ENCODE measurements at places on chromosomes 3 and 15.

GRCh38 chr3:51978143-51978502 is 3.3 kb downstream of the ABHD14A start:
- DNase-seq, result no peak

GRCh38 chr15:85782064-85782463 is 12.7 kb downstream of the KLHL25 start:
- no peak for DNase-seq

- peak; percentile 44 for DNase-seq
Observed at GRCh38 chr15:99109555-99110021, 4.7 kb downstream of the SYNM start.

GRCh38 chr15:32651229-32651837 is 9.8 kb downstream of the SCG5 start:
- peak; percentile 75 for DNase-seq

DNA sequence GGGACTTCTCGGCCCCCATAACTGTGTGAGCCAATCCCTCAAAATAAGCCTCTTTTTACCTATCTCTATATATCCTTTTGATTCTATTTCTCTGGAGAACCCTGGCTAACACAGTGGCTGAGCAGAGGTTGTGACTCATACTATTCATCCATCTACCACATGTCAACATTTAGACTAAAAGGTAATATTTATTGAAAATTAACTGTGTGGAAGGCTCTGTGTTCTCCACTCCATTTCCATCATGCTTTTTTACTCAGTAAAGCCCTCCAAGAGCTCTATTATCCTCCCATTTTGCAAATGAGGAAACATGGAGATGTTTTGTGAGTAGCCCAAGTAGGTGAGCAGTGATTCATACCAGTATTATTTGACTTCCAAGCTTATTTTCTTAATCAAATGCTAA is 217.9 kb upstream of the DCBLD2 start:
- DNase-seq, result no peak

DNA sequence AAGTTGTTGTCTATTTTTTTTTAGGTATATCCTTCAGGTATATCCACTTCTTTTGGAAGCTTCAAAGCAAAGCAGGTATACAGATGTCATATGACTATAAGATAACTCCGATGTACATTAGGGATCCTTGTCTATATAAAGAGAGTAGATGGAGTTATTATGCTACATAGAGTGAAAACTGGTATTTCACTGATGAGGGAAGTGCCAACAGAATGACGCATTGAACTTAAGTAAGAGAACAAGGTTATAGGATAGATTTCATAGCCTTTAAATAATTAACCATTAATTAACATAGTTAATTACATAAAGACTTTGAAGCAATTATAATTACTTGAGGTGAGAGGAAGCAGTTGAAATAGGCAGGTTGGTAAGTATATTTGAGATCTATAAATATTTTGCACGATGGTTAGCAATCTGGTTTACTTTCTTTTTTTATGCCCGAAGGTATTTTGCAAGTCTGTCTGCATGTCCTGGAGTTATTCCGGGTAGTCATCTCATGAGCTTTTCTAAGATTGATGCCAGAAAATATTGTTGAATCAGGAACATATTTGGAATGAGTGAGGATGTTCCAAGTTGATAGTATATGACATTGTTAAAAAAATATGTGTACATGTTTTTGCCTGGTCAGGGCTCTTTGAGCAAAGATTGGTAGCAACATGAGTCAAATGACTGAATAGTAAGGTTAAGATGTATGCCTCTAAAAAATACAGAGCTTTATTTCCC is 299.5 kb upstream of the KCNMB2 start:
- no peak for DNase-seq

DNA sequence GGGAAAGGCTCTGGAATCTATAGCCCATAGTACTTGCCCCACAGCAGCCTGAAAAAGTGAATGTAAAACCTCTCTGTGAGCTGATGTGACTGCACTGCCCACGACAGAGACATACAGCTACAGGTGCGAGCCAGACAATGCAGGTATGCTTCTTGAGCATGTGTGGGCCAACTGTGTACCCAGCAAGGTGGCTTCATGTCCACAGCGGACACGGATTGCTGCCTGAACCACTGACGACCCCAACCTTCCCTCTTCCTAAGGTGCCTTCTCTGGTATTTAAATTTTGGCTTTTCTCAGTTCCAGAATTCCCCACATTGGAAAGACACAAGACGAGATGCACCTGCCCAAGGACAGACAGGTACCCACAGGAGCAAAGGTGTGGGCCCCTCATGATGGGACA is 65.8 kb downstream of the SCN5A start:
- peak; percentile 22 for DNase-seq

GRCh38 chr15:29018120-29018805 is 132.5 kb downstream of the APBA2 start:
- no peak for DNase-seq

DNA sequence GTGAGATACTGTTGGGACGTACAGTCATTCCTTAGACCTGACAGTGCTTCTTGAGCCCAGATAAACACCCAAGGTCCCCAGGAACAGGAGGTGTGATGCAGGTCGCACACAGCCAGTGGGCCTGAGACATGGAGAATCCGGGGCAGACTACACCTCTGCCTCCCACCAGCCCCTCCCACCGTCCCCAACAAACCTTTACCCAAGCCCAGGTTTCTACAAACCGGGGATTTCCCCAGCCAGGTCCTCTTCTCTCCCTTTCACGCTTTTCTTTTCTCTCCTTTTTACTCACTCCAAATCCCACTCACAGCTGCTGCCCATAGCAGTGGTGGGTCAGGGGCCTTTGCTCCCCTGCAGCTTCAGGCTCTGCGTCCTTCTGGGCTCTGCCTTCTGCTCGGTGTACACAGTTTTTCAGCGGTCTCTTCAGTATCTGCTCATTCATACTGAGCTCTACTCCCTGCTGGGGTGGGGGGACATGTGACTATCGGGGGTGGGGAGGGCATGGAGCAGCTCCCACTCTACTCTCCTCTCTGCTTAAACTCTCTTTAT is 4.8 kb upstream of the PCSK6 start:
- no peak for DNase-seq

GRCh38 chr3:126147147-126147931 is 33.0 kb downstream of the ALDH1L1 start:
- no peak for DNase-seq

DNA sequence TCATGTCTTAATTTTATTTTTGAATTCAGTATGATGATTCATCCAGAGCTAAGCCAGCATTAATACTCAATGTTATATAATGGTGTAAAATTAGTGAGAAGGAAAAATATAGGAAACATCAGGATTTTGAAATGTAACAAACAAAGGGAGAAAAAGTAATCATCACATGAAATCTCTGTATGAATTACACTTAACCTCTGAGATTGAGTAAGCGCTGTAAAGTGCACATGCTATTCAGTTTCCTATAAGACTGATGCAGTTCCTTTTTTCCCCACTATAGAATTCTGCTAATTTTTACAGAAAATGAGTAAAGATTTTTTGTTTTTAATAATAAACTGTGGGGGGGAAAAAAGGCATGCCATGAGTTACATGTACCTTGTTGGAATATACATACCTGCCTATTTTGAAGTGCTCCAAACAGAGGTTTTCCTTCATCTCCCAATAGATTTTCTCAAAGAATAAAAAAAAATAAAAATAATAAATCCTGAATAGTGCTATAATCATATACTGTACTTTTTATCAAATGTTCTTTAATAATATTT is 64.0 kb upstream of the TTBK2 start:
- no peak for DNase-seq

- DNase-seq, result no peak
Observed at GRCh38 chr3:41991437-41991836, 29.5 kb upstream of the ULK4 start.

DNA sequence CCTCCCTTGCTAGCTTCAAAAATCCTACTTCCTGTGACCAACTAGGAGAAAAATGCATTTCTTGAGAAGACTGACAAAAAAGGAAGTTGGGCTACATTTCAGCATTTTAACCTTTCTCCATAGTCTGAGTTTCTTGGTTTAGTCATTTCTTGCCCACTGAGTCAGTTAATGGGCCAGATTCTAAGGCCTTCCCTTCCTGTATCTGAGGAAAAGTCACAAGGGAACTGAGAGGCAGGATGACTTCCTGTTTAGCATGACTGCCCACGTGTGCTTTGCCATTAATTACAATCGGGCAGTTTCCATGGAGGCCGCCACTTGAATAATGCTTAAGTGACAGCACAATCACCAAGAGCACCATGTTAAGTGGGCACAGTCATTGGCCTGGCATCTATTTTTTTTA is 794.4 kb upstream of the LMCD1 start:
- DNase-seq, result no peak

- DNase-seq, result no peak
Observed at GRCh38 chr15:63052961-63053698, 10.6 kb downstream of the TPM1 start.

- no peak for DNase-seq
Observed at GRCh38 chr3:170689296-170689829, 103.5 kb upstream of the SLC7A14 start.

GRCh38 chr3:146374146-146374545 is 95.2 kb downstream of the PLSCR2 start:
- DNase-seq, result no peak

GRCh38 chr3:11555211-11555782 is 88.4 kb downstream of the VGLL4 start:
- DNase-seq, result no peak

DNA sequence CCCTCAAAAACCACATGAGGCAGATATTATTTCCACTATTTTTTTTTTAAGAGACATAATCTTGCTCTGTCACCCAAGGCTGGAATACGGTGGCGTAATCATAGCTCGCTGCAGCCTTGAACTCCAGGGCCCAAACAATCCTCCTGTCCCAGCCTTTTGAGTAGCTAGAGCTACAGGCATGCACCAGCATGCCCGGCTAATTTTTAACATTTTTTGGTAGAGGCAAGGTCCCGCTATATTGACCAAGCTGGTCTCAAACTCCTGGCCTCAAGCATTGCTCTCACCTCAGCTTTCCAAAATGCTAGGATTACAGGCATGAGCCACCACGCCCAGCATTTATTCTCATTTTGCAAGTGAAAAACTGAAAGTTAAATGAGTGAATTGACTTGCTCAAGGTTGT is 50.8 kb upstream of the PIAS1 start:
- DNase-seq, result no peak

DNA sequence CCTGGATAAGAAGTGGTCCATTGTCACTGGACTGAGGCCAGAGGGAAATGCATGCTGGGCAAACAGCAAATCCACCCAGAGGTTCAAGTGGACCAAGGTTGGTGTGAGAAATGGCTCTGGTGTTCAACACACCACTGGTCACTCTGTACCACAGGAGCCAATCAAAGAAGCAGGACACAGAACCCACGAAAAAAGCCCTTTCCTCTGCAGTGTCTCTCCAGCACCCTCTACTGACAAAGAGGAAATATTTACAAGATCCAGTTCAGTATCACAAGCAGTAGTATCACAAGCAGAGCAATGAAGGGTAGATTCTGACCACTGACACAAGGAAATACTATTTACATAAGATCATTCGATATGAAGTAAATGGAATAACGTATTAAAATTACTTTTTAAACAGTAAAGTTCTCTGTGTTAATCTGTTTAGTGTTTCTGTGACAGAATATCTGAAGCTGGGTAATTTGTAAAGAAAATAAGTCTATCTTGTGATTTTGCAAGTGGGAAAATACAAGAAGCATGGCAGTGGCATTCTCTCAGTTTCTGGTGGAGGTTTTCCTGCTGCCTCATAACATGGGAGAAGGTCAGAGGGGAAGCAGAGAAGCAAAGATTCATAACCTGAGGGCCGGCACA is 390.7 kb downstream of the EFHB start:
- DNase-seq, result no peak

GRCh38 chr15:75371486-75371885 is 3.1 kb upstream of the MAN2C1 start:
- no peak for DNase-seq

GRCh38 chr15:51180011-51180410 is 85.3 kb upstream of the TNFAIP8L3 start:
- no peak for DNase-seq

DNA sequence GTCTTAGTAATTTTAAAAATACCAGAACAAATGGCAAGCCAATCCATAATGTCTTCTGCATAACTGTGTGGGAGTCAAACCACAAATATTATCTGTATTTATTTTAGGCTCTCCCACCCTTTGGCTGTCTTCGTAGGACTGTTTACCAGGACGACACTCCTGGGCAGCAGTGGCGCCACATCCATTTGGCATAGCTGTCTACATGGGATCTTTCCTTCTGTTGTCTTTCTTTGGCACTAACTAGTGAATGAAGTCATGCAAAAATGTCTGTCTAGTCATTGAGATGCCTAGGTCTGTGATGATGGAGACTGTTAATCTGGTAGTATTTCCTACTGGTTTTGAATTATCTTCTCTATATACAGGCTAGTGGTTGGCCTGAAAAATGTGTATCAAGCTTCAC is 54.0 kb upstream of the CHMP2B start:
- DNase-seq, result no peak

DNA sequence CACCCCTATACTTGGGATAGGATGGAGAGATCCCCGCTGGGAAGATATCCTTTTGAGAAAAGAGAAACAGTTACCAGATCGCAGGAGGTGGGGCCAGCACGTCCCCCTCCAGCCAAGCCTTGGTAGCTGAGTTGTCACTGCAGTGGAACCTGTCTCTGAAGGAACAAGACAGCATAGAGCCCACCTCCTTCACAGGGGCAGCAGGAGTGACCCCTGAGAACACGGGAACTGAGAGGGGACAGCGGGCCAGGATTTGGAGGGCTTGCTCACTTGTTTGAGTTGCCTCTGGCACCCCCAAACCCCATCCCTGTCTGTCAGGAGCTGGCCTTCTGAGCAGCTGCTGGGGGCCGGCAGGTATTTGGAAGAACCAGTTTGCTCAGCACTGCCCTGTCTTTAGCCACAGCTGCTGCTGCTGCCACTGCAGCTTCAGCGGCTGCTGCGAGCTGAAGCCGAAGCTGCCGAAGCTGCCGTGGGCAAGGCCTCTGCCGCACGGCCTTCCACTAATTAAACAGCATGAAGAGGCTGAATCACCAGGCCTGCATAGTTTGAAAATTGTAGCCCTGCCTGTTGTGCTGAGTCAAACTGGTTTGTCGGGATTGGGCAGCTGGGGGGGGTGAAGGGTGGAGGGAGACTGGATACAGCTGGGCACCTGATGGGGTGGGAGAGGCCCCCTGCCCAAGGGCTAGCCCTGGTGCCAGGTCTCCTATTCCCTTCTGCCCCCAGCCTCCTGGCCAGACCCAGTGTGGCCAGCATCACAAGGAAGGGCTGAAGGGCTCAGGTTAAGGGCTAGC is 4.0 kb downstream of the EPHB3 start:
- DNase-seq, result no peak

DNA sequence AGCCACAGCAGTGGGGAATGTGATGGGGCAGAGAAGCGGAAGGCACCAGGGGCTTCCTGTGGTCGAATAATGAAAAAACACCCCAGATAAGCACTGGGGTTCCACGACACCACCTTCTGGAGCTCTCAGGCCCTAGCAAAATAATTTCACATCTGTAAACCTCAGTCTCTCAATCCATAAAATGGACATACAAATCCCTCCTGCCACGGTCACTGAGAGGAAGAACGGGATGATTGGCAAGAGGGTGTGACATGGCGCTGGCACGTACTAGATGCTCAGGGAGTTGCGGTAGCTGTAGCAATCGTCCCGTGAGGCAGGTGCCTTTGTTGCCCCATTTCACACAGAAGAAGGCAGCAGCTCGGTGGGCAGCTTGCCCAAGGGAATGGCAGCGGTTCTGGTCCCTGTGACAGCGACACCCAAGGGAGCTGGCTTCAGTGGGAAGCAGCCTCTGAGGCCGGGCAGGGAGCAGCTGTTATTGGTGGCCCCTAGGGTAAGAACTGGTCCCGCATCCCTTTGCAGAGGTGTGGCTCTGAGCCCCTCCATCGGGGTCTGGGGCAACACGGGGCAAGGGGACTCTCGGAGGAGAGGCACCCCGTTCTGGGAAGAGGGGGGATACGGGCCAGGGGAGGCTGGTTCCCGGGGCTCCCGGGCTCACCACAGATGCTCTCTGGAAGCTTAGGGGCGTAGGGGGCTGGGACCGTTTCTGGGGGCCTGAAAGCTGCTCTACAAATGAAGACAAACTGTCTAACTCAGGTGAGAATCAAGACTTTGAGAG is 114.0 kb upstream of the ALDH1A3 start:
- peak; percentile 39 for DNase-seq

All from activated effector memory CD4-positive, alpha-beta T cell treated with anti-CD3 and anti-CD28 coated beads, Interleukin-2, amount 50 U/mL, for 16 hours (primary cell).